ENCODE measurements at places on chromosomes 6 and 20. TPM values are rescaled to one million over a fixed set of nuclear protein-coding genes. Genes with fewer than 3 reads are reported as not detected.

Gene FOXO3
- total RNA-seq = 63.9 TPM

Gene TSPYL1
- total RNA-seq = 83.0 TPM

DNA sequence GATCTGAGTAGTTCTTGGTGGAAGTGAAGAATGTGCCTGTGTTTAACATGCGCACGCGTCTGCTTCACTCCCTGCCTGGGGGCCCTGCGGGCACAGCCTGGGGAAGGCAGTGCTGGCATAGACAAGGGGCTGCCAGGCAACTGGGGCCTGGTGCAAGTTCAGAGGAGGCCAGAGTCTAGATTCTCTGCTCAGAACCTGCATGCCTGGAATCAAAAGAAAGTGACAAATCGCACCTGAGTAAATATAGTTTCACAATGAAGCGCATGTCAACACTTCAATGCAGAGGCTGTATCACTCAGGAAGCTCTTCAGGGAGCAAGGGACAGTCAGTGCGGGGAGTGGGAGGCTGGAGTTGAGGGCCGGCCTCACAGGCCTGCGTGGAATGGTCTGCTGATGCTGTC is 24.2 kb upstream of the PPP1R14C start:
- DNase-seq = no peak

- peak; percentile 51 for DNase-seq
Measured at GRCh38 chr6:44268095-44268628, 2.1 kb upstream of the TMEM151B start.

- no peak for DNase-seq
Measured at GRCh38 chr6:16109659-16110305, 19.1 kb upstream of the MYLIP start.

DNA sequence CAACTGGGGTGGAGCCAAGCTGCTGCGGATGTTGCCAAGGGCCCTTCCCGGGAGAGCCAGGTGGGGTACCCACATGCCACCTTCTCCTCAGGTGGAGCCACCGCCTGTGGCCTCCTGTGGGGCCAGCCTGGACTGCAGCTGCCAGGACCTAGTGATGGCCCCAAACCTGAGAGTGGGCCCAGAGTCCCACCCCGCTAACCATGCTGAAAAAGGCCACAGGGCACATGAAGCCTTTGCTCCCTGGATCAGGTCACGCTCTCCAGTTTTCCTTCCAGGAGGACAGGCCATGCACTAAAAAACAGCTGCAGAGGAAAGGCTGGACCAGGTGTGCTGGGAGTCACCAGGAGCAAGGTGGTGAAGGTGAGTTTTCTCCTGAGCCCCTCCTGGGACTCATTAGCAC is 73.9 kb upstream of the SLC22A16 start:
- DNase-seq = no peak
